ENCODE measurements at places on chromosomes 13 and 19.

- peak; percentile 75 for DNase-seq
These were observed 7.6 kb downstream of the EGLN2 start for GRCh38 chr19:40806423-40807146.

GRCh38 chr13:32277839-32278238, 37.3 kb downstream of the ZAR1L start:
- DNase-seq: no peak

GRCh38 chr13:98875146-98875729, 102.6 kb downstream of the DOCK9 start:
- peak; percentile 12 for DNase-seq

- no peak for DNase-seq
These were observed 6.3 kb downstream of the KCTD12 start for GRCh38 chr13:76879883-76880270.

DNA sequence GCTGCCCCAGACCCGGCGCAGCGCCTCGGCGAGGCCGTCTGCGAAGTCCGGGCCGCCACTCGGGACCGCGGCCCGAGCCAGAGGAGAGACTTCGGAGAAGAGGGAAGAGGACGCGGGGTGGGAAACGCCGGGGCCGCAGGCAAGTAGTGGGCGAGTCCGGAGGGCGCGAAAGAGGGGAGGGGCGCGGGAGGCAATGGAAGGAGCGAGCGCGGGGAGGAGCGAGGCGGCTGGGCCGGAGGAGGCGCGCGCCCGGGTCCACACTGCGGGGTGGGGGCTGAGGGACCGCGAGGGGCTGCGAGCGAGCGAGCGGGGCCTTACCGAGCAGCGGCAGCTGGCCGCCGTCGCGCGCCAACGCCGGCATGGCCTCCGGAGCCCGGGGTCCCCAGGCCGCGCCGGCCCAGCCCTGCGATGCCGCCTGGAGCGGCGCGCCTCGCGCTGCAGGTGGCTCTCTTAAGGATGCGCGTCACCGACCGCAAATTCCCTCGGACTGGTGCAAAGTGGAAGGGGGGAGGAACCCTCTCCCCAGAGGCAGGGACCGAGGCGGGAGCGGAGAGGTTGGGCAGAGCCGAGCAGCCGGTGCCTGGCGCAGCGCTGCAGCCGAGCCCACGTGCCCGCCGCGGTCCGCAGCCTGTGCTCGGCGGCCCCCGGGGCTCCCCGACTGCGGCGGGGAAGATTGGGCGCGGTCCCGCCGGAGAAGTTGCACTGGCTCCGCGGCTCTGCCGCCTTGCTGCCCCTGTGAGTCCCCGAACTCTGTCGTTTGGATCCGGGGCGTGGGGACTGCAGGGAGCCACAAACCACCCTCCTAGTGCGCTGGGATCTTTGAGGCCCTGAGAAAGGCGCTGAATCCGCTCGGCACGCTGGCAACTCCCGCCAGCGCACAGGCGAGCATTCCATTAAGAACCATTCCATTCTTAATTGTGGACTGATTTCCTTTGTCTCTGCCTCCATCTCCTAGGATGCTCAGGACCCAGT, at the start of gene FLT3:
FLT3 (minus strand) TSS at position 427 of the 972 bp plus-strand sequence; CDS start at position 361, 66 bp downstream.
- DNase-seq: peak; percentile 56

GRCh38 chr19:40503320-40503695, 36.5 kb downstream of the SPTBN4 start:
- no peak for DNase-seq

- DNase-seq: no peak
These were observed 896.5 kb downstream of the UQCRFS1 start for GRCh38 chr19:28316464-28316863.

- no peak for DNase-seq
These were observed 68.1 kb downstream of the ABCC4 start for GRCh38 chr13:95233026-95233635.

- DNase-seq: peak; percentile 100
These were observed at the start of gene FAM98C for GRCh38 chr19:38402967-38403674. Gene FAM98C, plus strand, starts transcription at chr19:38403093. Its CDS starts 61 bp downstream, at chr19:38403154.

GRCh38 chr19:38401148-38401547, 1.7 kb upstream of the FAM98C start:
- no peak for DNase-seq

GRCh38 chr13:49220036-49220855, at the start of gene MLNR:
Gene MLNR, plus strand, starts transcription at chr13:49220338. Its CDS starts 0 bp downstream, at chr13:49220338.
- peak; percentile 44 for DNase-seq

DNA sequence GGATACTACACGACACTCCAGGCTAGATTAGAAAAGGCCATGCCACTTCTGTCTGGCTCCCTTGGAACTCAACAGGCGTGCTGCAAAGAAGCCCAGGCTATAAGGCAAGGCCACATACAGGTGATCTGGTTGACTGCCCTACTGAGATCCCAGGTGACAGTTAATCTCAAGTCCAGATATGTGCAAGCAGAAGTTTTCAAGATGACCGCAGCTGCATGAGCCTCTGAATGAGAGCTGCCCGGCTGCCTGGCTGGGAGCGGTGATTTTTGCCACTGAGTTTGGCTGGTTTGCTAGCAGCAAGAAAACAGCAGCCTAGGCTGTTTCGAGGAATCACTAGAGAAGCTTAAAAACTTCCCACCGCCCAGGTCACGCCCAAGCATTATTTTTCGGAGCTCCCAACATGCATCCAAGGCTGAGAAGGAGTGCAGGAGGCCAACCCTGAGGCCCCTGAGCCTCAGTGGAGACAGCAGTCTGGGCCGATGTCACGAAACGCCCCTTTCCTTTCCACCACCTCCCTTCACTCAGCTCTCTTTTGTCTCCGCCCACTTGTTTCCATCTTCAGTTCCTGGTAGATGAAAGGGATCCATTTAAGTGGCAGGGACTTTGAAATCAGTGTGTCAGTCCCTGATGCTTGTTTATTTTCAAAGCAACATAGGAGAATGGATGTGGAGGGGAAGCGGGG, 14.0 kb upstream of the URI1 start:
- peak; percentile 35 for DNase-seq

- no peak for DNase-seq
These were observed 6.3 kb upstream of the DNAAF3 start for GRCh38 chr19:55172741-55173140.

DNA sequence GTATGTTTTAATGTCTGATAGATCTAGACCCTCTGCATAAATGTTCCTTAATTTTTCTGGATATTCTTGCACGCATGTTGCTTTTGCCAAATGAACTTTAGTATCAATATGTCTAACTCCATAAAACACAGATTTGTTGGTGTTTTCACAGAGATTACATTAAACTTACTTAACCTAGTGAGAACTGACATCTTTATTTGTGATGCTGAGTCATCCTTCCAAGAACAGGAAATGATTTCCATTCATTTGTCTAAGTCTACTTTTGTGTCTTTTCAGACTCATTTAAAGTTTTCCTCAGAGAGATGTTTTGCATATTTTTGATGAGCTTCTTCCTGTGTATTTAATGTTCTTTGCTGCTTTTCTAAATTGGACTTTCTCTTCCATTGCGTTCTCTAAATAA, 184.0 kb downstream of the SLC7A1 start:
- no peak for DNase-seq

DNA sequence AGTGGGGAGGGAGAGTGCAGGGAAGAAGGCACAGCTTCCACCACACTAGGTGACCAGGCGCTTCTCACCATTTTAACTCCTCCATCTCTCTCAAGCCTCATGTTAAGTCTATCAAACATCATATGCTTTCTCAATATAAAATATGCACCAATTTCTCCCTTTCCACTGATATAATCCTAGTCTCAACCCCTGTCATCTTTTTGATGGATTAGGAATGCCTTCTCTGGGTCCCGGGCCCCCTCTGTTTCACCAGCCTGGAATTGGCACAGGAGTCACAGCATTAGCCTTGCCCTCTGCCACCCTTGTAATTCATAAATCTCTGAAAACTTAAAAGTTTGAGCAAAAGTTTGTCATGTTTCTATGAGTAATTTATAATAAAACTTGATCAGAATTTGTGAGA, at the start of gene ZSCAN4:
ZSCAN4 (plus strand) TSS at position 301 of the 400 bp plus-strand sequence. CDS start 7,211 bp downstream, outside the sequence.
- DNase-seq: no peak

DNA sequence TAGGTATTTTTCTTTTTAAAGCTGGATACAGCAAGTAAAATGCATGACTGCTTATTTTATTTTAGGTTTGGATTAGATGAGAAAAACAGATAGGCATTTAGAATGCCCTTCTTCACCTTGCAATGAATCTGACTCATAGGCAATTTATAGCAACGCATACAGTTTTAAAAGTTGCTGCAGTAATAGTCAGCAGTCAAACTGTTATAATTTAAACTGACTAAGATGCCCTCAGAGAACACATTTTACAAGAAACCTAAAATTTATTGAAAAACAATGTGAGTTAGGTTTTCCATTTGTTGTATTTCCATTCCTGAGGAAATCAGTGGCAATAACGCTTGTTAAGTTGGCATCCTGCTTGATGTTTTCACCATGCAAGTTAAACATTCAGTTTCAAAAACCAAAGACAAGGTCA, 1128.2 kb upstream of the PCDH9 start:
- DNase-seq: no peak

GRCh38 chr13:105814219-105814901, 721.1 kb downstream of the EFNB2 start:
- DNase-seq: no peak

DNA sequence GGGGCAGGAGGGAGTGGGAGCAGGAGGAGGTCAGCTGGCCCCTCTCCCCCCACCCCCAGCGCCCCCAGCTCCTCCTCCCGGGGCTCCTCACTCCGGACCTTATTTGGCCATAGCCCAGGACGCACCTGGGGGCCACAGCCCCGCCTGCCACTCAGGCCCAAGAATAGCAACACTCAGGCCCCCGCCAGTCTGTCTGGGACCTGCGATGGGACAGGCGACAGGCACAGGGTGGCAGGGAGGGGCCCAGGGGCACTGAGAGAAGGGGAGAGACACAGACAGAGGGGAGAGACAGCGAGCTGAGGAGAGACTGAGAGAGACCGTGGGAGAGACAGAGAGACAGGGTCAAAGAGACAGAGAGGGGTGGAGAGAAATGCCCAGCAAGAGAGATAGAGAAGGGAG, 10.2 kb downstream of the JOSD2 start:
- DNase-seq: no peak

DNA sequence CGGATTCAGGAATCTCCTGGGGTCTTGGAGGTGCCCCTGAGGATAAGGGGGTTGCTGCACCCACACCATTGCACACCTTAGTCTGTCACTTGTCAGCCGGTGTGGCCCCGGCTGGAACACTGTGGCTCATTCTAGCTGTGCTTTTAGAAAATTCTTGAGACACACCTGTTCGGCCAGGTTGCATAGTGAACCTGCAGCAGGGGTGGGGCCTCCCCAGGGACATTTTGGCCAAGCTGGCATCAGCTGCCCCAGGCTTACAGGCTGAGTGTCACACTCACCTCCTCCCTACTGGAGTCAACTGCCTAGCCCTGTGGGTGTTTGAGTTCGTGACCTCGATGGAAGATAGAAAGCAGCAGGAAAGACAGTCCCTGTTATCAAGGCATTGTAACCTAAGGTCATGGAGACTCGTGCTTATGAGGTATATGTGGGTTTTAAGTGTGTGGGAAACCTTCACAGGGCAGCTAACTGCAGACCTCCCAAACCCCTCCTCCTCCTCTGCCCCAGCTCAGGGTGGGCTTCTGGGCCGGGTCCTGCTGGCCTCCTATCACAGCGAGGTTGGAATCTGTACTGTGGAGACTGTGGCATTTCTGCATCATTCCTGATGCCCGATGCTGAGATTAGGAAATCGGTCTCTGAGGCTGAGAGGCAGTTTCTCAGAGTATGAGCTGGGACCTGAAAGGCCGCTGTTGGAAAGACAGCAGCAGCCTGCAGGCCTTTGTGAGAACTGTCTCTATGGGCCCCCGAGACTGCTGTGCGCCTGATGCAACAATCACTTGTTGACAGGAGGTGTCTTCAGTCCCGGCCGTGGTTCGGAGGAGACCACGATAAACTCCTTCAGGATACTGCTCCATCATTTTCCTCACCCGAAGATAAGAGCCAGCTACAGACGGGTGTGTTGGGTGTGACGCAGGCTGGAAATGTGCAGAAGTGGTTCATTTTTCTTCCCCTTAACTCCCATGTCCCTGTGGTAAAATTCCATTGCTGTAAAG, 72.2 kb downstream of the ATP11A start:
- no peak for DNase-seq

- no peak for DNase-seq
These were observed 353.2 kb downstream of the SPRY2 start for GRCh38 chr13:79987761-79988160.

- peak; percentile 49 for DNase-seq
These were observed 17.6 kb downstream of the LIG1 start for GRCh38 chr19:48152551-48152950.

- no peak for DNase-seq
These were observed 102.0 kb downstream of the ZNF429 start for GRCh38 chr19:21607449-21607848.

DNA sequence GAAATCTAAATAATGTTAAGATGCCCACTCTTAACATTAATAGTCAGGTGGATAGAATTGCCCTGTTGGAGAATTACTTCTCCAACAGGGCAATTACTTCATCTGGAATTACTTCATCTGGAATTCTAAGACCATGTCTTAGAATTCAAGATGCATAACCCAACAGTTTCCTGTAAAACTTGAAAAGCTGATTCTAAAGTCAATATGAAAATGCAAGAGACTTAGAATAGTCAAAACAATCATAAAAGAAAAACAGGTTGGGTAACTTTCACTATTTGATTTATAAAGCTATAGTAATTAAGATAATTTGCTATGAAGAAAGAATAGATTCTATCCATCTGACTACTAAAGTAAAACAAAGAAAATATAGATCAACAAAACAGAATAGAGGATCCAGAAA, 75.2 kb downstream of the ABCC4 start:
- no peak for DNase-seq

DNA sequence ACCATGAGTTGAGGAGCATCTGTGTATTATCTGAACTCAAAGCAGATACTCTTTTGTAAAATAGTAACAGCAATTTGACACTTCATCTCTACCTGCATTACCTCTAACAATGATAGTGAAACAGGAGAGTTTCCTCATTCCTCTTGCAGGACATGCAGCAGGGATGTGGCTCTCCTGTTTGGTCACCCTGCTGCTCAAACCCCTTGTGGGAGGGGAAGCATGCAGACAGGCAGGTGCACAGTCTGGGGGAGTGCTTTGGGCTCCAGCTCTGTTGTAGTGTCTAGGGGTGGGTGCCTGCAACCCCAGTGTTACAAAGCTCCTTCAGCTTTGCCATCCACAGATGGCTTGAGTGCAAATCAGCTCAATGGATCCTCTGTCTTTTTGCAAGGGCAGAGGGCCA, 827.6 kb downstream of the DACH1 start:
- DNase-seq: no peak

DNA sequence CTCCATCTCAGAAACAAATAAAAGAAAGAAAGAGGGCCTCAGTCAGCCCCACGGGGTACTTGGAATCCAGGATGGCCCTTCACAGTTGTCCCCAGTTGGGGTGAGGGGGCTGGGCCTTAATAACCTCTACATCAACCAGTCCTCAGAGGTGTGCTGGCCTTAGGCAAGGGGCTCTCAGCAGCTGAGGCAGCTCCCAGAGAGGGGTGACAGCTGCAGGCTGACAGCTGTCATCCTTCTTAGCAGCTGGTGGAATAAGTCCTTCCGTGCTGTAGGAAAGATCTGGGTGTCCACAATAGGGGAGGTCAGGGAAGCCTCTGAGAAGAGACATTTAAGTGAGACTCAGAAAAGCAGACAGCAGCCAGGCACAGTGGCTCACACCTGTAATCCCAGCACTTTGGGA, 7.4 kb downstream of the BCAM start:
- no peak for DNase-seq

Measured in GM19239 (cell line).